ENCODE measurements at places on chromosomes 13 and 19. TPM values are rescaled to one million over a fixed set of nuclear protein-coding genes. Genes with fewer than 3 reads are reported as not detected.
A peak's percentile ranks its signal among the peaks of the same experiment; 100 is the strongest.

OR10H3 gene
- not detected for total RNA-seq

ANGPTL8 gene
- not detected for total RNA-seq

CXCL17 gene
- not detected for total RNA-seq

DNA sequence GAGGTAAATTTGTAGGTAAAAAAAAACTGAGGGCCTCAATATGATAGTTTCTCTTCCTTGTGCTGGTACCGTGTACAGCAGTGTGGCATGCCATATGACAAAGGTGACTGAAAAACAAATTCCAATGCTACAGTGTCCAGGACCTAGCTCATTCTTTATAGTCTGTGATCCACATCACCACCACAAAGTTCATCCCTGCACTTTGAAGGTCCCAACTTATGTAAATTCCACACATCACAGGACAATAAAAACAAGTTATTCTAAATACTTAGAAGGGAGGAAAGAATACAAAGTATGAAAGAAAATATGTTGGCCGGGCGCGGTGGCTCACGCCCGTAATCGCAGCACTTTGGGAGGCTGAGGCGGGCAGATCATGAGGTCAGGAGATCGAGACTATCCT, 314.6 kb upstream of the SGCG start:
- no peaks in the 10 kb centered on the region for H3K4me1 ChIP-seq
- DNase-seq, result no peak

GRCh38 chr19:33639035-33639681, 17.4 kb downstream of the CHST8 start:
- peaks cover 20% of the 10 kb centered on the region for H3K4me1 ChIP-seq
- H3K27ac ChIP-seq, result peak overlapping the region; percentile 62
- DNase-seq, result peak; percentile 25

GRCh38 chr13:20608438-20609020, 41.6 kb downstream of the IFT88 start:
- no peak for DNase-seq
- H3K36me3 ChIP-seq, result no peaks in the 10 kb centered on the region
- H3K4me3 ChIP-seq, result no peak overlapping the region
- no peak overlapping the region for H3K27ac ChIP-seq

- H3K4me1 ChIP-seq, result no peaks in the 10 kb centered on the region
- peak overlapping the region; percentile 61 for H3K4me3 ChIP-seq
- peaks cover 23% of the 10 kb centered on the region for H3K27me3 ChIP-seq
- H3K36me3 ChIP-seq, result no peaks in the 10 kb centered on the region
- no peak for DNase-seq
- H3K27ac ChIP-seq, result no peak overlapping the region
Observed at GRCh38 chr13:70107125-70107497, 515 bp upstream of the ATXN8OS start.

Measured in H9 (cell line).